EH (cell line): ENCODE measurements at places on chromosomes 12 and 14.
A peak's percentile ranks its signal among the peaks of the same experiment; 100 is the strongest.

- no peak for DNase-seq
Observed at GRCh38 chr12:31016057-31016456, 57.6 kb upstream of the DDX11 start.

- DNase-seq: no peak
Observed at GRCh38 chr12:84978921-84979320, 57.2 kb downstream of the TSPAN19 start.

DNA sequence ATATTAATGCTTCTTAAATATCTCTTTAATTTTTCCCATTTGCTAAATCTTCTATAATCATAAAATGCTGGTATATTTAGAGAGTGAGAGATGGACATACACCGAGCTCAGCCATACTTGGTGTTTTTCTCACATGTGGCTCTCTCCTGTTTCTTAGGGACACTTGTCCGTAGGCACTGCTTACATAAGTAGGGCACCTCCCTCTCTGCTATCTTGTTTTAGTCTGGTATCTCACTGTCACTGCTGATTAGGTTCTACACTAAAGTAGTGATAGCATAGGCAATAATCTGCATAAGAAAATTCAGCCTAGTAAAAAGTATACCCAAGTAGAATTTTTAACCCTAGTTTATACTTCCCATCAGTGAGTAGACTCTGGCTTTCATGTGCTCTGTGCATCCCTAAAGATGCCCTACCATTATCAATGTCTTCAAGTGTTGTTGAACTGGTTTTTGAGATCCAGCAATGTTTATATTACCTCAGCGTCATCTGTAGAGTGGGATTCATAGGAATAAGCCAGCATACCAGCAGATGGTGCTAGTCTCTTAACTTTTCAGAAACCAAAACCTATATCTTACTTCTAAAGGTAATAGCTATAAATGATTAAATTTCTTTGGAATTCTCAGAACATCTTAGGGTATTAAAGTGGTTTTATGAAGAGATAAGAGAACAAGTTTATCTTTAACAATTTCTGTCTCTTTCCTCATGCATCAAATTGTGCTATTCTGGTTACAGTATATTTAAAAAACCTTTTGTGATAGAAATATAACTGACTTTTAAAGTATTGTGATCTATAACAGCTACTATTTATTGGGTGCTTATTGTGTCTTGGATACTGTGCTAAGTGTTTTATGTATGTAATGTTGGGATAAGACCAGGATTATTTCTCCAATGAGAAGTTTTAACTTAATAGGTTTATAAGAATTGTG lies 32.9 kb downstream of the ARID2 start:
- peak; percentile 58 for DNase-seq

DNA sequence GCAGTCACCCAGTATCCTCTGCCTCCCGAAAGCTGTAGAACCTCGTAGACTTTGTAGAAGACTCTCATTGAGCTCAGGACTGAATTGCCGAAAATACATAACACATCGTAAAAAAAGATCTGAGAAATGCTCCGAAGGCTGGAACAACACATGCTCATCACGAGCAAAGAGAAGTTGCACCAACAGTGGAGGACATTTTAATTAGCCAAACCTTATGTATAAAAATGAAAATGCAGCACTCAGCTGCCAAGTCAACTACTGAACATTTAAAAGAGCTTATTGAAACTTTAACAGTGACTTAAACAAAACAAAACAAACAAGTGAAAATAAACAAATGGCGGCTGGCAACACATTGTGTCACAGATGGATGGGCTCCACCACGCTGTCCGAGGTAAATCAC lies 519.9 kb downstream of the TMEM132D start:
- DNase-seq: no peak

GRCh38 chr12:118376089-118377020 lies at the start of gene SUDS3:
SUDS3 (plus strand) TSS chr12:118376555; CDS start chr12:118376692, 137 bp downstream.
- peak; percentile 76 for DNase-seq

DNA sequence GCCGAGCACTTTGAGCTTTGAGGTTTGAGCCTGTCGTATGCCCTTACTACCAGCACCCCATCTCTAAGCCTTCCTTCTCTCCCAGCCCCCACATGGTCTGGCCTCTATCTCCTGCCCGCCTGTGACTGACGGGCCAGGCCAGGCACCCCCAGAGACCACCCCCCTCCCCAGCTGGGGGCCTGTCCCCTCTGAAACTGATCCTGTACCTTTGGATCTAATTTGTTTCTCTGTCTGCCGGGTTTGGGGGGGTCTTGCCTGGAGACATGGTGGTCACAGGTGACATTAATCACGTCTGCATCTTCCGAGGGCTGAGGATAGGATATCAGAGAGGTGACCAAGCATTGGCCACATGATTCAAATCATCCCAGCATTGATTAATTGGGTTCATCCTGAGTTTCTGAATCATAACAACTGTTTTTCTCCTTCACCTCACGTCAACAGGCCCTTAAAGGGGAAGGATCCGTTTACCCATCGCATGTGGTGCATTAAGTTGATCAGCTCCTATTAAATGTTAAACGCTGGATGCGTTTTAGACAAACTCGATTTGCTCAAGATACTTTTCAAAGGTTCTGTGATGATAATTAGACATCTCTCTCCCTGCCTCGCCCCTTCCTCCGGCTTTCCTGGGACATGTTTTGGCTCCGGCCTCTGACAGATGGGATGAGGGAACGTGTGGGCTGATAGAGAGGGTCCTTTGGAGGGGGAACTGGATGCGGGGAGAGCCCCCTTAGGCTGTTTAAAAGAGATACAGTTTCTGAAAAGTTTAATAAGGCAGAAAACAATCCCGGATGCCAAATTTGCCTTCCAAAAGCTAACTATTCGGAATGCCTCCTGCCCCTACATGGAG lies 63.3 kb upstream of the TBX3 start:
- DNase-seq: no peak

DNA sequence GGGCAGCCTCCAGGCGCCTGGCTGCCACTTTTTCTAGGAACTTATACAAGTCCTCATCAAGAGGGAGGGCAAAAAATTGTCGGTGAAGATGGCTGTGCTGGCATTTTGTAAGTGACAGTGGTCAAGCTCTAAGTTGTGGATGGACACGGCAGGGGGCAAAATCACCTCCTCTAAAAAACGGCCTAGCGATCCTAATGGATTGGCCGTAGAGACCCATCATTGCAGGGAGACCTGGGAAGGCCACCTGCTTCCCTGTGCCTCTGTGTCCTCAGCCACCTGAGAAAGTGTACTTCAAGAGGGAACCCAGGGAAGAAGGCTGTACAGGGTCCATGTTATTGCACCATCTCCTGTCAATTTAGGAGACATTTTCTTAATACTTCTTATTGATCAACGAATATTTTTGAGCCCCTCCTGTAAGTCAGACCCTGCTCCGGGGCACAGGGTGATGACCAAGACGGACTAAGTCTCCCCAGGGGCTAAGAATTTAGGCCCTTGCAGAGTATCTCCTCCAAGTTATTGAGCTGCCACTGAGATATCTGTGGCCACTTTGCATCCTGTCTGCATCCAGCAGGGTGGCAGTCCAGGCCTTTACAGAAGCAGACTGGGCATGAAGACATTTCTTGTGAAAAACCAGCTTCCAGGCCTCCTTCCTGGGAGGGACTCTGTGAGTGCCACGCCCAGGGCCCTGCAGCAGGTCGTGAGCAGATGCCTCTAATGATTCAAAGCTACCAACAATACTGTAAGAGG lies 40.5 kb downstream of the PSMA6 start:
- DNase-seq: peak; percentile 38

GRCh38 chr12:43898474-43898873 lies 62.6 kb downstream of the TMEM117 start:
- no peak for DNase-seq

DNA sequence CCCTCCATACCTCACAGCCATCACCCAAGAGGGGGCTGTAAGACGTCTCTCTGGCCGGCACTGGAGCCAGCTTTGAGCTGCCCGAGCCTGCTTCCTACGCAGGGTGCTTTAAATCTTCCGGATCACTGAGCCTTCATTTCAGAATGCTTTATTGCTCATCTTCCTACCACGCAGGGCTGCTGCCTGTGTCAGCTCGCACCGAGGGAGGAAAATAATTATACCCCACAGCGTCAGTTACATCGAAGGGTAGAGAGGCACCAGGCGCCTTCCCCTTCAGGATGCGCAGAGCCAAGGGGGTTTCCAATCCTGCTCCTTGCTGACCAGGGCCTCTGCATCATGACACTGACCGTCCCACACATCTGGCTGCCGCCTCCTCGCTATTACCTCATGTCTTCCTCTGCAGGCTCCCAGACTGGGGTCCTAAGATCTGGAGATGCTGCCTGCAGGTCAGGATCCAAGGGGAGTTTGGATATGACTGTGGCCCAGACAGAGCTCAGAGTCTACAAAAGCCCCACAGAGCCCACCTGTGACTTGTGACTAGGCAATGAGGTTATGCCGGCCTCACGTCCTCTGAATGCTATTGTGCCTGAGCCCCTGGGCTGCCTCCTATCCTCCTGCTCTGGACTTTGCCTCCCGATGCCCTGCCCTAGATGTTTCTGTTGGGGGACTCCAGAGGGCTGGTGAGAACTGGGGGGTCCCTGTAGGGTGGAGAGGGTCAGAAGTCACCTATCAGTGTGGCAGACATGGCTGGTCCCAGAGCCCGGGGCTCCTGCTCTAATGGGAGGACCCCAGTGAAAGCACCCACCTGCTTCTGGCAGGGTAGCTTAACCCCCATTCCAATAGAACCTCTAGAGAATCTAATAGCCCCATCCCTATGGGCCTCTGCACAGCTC lies 220.3 kb upstream of the RTL1 start:
- DNase-seq: no peak

- DNase-seq: no peak
Observed at GRCh38 chr12:53677800-53678148, 1.9 kb upstream of the ATP5MC2 start.

GRCh38 chr12:101612160-101612916 lies 17.6 kb downstream of the MYBPC1 start:
- DNase-seq: no peak

DNA sequence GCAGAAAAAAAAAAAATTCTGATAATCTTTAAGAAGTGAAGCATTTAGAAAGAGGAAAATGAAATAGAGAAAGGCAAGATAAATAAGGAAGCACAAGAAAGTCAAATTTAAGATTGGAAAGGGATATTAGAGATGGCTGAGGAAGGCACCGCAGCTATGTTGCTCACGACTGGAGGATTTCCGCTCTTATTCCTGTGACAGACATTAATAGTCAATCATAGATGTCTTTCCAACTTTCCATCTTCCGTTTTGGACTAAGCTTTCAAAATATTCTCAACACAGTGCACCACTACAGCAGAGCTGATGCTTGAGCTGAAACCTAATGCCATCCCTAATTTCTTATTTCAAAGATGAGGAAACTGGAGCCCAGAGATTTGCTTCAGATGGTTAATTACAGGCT lies 290.6 kb downstream of the FOXN3 start:
- DNase-seq: no peak

DNA sequence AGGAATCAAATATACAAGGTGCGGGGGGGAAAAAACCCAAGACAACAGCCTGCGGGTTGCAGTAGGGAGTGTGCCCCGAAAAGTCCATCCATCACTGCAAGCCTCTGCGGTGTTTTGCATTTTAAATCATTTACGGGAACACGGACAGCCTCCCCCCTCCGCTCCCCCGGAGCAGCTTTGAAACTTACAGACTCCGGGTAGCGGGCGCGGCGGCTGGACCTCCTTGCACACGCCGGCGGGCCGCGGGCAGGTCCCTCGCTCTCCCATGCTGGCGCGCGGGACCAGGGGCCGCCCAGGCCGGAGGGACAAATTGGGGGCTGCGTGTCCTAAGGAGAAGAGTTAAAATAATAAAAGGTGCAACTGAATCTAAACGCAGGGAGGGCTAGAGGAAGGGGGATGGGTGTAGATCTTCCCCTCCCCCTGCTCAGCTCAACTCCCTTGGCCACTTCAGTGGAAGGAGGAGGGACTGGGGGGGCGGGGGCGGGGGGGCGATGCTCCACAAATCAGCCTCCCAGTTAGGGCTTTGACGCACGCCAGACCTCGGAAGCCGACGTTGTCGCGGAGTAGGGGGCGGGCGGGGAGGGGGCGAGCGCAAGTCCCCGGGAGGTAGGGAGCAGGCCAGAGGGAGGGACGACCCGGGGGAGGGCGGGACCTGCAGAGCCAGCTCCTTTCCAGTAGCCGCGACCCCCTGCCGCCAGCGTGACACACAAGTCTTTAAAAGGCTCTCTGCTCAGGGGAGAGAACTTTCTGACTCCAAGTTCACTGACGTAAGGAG lies at the start of gene KCNJ8:
Gene KCNJ8 (minus strand): TSS at position 349 of the 775 bp plus-strand sequence. CDS start 1,090 bp downstream, outside the sequence.
- peak; percentile 67 for DNase-seq

GRCh38 chr12:65857840-65858239 lies 33.6 kb downstream of the HMGA2 start:
- peak; percentile 26 for DNase-seq

- peak; percentile 42 for DNase-seq
Observed at GRCh38 chr14:90676912-90677311, 139.3 kb downstream of the TTC7B start.

DNA sequence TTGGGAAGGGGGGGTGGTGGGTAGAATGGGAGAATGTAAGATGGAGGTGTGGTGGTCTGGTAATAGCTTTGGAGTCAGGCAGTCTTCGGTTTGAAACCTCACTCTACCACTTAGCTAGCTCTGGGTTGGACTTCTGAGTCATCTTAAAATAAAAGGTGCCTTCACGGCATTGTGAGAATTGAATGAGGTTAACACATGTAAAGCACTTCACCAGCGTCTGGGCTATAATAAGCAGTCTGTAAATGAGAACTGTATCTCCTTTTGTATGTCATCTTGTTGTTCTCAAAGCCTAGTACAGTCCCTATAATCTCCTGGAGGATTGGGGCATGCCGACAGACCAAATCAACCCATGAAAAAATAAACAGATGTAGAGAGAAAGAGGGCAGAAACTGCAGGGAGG lies 11.2 kb downstream of the C2CD5 start:
- no peak for DNase-seq

DNA sequence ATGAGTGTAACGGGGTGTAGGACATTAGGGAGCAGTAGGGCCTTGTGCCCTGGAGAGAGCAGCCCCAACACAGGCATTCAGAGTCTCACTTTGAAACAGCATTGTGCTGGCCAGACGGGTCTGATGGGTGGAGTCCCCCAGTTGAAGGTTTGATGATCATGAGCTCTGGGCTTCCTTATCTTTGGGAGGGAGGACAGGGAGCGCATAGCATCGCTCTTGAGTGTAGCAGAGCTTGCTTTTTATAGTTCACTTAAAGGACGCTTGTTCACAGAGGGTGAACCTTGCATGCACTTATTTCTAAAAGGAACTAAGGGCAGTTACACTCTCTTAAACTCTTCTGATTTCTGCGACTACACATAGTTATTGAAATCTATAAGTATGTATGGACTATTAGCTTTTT lies 10.6 kb downstream of the KCNK13 start:
- DNase-seq: no peak
